ENCODE measurements at places on chromosomes 3 and 15.

DNA sequence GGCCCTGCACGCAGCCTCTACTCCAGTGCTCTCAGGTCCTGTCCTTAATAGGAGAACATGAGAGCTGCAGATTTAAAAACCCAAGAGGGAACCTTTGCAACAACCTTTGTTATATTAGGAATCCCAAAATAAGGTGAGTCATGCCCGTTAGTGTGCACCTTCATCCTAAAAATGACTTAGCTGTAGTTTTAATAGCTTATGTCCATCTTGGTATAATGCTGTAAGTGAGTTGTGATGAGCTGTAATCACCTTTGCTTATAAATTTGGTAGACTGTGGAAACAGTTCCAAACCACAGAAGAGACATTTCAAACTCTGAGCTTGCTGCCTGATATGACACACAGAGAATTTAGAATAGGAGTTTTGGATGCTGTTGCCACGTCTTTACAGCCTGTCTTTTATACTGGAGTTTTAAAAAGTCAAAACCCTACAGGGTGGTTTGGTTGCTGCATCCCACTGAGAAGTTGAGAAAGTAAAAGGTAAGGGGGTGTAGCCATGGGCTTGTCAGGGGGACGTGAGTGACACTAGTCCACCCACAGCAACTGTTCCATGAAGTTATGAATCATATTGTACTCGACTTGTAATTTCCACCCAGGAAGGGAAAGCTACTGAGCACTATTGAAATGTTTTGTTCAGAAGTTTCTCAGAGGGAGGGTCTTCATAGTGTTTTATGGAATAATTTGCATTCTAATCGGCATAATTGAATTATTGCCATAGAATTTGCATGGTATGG is 27.4 kb upstream of the CD47 start:
- no peak for DNase-seq

DNA sequence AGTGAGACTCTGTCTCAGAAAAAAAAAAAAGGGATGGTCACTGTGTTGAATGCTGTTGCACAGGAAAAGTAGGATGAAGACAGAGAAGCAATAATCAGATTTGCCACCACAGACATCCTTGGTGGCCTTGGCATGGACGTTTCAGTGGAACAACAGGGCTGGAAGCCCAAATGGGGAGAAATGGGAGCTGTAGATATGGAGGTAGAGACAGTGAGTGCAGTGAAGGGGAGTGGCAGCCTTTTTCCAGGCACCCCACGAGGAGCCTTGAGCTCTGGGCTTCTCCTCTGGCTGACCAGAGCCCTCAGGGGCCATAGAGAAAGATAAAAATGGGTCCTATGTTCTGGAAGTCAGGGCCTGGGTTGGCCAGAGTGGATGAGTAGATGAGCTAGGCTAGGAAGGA is 12.3 kb upstream of the DOCK3 start:
- DNase-seq = no peak

- no peak for DNase-seq
Measured at GRCh38 chr3:133289322-133289721, 110.5 kb upstream of the BFSP2 start.

GRCh38 chr15:89017370-89018066 is 70.7 kb upstream of the ABHD2 start:
- DNase-seq = peak; percentile 88

- no peak for DNase-seq
Measured at GRCh38 chr3:127668906-127669305, 3.8 kb upstream of the ABTB1 start.

GRCh38 chr3:154981201-154981600 is 98.9 kb upstream of the MME start:
- no peak for DNase-seq

DNA sequence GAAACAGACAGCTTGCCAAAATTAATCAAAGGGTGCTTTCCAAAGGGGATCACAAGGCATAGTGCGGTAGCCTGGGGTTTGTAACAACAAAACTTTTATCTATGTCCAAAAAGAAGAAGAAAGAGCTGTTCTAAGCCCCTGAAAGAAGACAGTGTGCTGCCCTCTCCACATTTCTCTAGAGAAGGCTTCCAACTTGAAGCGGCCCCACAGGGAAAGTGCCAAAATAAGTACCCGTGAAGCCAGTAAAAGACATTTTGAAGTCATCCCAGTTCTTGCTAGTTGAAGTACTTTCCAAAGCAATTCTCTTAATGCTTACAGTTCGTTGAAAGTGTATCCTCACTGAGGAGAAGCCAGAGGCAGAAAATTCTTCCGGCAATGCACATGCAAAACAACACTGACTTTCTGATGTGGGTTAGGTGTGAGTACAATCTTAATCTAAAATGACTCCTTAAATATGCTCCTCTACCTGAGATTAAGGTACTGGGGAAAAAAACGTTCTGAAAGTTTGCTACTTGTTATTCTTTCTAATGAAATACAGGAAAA is 21.3 kb downstream of the GPR15 start:
- DNase-seq = no peak

DNA sequence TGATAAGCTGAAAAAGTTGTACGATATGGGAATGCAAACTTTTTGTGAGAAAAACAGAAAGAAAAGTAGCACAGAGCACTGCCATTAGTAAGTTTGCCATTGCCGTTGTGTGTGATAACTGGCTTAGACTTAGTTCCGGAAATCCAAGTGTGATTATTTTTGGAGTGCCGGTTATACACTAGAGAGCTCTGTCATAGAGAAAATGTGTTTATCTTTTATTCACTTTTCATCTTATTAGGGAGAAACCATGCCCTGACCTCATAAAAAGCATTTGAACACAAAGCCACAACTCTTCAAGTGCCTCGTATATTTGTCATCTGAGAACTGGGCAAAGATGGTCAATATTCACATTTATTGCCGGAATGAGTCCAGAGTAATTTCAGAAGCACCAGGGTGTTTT is 36.1 kb downstream of the CTDSPL start:
- DNase-seq = no peak

DNA sequence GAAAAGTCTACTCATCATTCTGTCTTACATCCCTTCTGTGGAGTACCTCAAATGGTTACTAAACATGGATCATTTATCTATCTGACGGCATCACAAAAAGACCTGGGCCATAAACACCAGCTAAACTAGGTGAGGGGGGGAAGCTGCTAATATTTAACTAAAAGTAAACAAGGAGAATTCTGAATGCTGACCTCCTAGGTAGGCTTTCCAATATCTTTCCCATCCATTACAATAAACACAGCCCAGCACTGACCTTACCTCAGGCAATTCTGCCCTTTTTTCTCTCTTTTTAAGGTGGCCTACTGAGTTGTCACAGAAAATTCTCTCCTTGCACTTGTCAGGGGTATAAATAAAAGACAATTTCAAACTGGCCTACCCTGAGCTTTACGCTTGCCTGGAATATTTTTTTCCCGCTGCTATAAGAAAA is 33.1 kb downstream of the USF3 start:
- DNase-seq = no peak

- DNase-seq = no peak
Measured at GRCh38 chr15:49096090-49096750, 50.0 kb upstream of the SECISBP2L start.

GRCh38 chr15:71753346-71753745 is 57.0 kb upstream of the NR2E3 start:
- no peak for DNase-seq

GRCh38 chr3:104126864-104127553 is 1239.7 kb upstream of the ALCAM start:
- DNase-seq = no peak

GRCh38 chr3:49681543-49681942 is 7.4 kb downstream of the APEH start:
- no peak for DNase-seq

GRCh38 chr3:185552358-185552877 is at the start of gene LIPH:
Gene LIPH, minus strand, starts transcription at chr3:185552588. Its CDS starts 117 bp downstream, at chr3:185552471.
- DNase-seq = no peak

DNA sequence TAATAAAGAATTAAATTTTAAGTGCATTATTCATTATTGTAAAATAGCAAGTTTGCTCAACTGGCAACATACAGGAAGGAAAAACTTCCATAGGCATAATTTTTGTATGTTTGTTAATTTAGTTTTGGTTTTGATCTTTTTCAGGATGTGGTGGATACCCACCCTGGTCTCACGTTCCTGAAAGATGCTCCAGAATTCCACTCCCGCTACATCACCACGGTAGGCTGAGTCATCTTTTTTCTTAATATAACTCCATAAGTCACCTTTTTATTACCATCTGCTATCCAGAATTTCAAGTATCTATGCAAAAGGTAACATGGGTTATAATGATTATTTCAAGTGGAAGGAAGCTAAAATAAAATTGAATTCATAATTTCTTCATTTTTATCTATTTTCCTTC is 104.8 kb downstream of the PPP2R3A start:
- DNase-seq = no peak

DNA sequence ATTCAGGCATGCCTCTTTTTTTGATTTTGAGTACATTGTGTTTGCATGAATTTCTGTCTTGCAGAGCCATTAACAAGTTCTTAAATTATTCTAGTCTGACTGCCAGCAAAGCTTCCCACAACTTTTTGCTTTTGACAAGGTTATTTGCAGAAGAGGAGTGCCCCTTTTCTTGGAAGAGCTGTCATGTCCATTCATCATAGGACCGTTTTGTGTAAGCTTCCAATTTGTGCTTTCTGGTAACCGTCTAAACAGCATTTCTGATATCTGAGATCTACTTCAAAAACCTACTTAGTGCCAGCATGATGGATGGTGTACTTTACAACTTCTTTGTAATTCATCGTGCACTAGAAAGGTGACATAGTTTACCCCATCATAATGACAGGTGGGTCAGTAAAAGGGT is 379.7 kb downstream of the NAALADL2 start:
- no peak for DNase-seq

DNA sequence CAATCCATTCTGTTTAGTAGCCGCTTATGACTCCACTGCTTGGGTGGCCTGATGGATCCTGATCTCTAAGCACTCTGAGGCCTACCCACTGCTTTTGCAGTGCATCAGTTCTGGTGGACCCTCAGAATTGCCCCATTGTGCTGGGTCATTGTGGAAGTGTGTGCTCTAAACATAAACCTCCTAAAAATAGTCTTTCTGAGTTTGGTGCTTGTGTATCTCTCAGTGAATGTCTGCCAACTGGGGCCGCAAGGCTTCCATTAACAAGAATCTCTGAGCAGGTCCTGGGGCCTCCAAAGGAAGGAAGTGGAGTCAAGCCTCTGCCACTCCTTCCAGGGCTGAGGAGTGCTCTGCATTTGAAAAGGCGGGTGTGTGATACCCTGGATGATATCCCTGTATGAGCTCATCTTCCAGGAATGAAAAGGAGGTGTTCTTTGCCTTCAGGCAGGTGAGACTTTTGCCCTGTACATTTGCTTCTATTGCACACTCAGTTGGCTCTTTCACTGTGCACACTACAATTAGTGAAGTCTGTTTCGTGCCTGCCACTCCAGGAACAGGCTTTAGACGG is 80.0 kb upstream of the CACNA2D3 start:
- DNase-seq = no peak

DNA sequence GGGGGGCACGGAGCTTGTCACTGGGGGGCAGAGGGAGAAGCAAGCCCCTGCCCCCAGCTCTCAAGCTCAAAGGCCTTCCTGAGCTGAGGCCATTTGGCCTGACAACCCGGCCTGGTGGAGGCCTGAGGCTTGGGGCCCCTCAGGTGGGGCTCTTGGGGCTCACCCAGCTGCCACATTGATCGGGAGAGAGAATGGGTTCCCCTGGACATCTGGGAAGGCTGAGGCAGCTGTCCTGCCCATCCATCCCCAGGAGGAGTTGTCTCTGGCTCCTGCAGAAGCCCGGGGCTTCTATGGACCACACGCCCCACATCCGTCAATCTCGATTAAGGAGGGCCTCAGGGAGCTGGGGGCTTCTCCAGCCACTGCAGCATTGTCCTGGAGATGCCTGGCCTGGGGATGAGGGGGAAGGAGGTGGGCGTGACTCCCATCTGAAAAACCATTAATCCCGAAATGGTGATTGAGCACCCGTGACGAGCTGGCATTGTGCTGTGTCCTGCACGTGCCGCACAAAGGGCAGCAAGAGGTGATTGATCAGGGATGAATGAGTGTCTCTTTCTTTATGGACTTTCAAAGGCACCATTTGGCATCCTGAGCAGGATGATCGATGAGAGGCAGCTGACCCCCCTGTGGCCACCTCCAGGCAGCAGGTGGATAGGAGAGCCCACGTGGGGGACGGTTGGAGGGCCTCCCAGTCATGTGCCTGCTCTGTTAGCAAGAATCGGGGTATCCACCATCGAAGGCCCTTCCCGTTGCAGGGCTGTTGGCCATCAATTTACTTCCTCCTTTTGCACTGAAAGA is 17.2 kb upstream of the CRABP1 start:
- no peak for DNase-seq

DNA sequence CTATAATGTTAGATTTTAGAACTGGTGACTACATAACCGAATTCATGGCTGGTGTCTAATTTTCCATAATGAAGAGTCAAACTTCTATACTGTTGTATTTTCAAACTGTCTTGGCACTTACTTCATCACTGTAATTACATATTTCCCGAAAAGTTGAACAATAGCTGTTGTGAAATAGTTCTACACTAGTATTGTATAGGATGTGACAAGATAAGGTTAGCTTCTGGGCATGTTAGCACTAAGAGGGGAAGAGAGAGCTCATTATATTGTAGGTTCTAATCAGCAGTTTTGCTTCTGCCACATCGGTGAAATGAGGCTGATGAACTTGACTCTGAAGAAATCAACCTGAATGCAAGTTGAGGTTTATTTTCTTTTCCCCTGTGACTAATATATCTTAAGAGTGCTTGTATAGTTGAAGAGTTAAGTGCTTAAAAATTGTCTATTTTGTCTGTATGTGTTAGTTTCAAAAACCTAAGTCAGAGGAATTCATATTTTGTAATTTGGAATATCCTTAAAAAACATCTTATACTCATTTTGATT is 8.9 kb downstream of the GYG1 start:
- no peak for DNase-seq

DNA sequence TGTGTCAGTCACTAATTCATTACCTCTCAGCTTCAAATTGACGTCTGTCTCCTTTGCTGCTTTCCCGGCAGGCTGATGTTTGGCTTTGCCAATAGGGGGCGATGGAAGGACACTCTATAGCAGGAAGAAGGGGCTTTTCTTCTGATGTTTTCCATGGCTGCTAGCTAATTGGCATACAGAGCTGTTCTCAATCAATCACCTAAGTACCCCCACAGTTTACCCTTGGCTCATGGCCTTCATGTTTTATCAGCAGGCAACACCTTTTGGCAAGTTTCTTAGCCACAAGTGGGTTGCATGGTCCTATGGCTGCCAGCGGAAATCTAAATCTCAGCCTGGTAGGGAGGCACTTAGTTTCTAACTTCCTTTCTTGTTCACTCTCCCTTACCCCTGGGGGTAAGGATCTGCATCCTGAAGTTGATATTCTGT is 45.0 kb downstream of the ESYT3 start:
- peak; percentile 20 for DNase-seq
